Stimulated activated naive CD4-positive, alpha-beta T cell (primary cell): ENCODE measurements at places on chromosomes 13 and 19.

DNA sequence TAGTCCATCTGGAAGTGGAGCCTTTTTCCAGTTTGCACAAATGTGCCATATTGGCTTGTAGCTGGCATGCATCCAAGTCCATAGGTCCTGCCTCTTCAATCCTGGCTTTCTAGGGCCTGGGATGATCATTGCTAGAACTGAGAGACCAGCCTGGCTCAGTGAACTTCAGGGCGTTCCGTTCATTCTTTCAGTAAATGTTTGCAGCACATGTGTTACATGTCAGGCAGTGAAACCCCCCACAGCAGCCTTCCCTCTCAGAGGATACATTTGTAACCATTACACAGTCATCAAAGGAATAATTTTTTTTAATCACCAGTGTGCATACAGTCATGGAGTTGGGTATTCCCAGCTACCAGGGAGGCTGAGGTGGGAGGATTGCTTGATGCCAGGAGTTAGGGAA, 9.7 kb downstream of the FUT2 start:
- no peak for DNase-seq

DNA sequence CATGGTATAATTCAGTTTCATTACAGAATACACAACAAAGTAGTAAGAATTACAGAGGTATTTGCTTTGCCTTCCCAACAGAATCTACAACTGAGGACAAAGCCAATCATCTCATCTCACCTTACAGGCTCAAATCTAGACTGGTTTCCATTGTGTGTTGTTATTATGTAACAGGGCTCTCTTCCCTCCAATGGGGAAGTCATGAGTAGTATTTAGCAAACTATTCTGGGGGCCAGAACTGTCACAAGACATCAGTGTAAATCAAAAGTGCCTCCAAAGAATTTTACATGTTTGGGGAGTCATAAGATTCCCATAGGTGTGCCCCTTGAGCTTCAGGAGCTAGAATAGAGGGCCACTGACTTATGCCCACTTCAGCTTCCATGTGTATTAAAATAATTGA, 187.0 kb upstream of the EDNRB start:
- DNase-seq: no peak

GRCh38 chr19:5447700-5448311, 7.4 kb upstream of the ZNRF4 start:
- no peak for DNase-seq

- DNase-seq: peak; percentile 22
Observed at GRCh38 chr19:54164369-54165068, 5.0 kb upstream of the LENG1 start.

- DNase-seq: peak; percentile 59
Observed at GRCh38 chr13:20525601-20526544, at the start of gene CRYL1. Gene CRYL1, minus strand, starts transcription at chr13:20525857. Its CDS starts 63 bp downstream, at chr13:20525794.

GRCh38 chr13:44577236-44578066, 1.3 kb upstream of the TSC22D1 start:
- peak; percentile 94 for DNase-seq
